Substantia nigra (tissue), 51 donors: ENCODE measurements at places on chromosomes 13 and 19.

DNA sequence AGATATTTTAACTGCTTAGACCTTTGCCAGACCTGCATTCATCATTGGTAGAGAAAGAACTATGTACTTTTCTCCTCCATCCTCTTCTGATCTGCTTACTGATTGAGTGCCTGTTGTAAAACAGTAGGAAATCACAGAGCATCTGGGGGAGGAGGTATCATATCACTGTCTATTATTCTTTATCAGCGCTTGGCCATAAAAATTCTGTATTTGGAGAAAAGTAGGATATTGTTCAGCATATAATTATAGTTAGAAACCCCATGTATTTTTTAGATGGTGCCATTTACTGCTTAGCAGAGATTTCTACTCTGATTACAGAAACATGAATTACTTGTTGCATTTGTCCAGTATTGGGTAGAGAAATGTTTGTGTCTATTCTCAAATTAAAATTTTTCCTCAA lies 62.4 kb downstream of the URI1 start:
- no peak for DNase-seq

DNA sequence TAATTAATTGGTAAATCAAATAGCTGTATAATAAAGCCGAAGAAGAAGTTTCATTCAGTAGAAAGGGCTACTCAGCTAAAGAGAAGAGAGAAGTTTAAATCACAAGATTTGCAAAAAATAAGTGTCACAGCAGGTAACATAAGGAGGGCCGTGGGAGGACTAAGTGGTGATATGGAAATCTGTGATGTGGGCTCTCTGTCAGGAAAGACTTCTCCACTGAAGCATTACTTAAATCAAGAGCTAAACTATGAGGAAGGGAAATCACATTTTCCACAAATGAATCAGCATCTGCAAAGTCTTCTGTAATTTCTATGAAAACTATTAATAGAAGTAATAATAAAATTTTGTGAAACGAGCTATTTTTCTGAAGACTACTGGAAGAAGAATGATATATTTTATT lies 153.8 kb downstream of the PCDH9 start:
- no peak for DNase-seq

- DNase-seq = no peak
These were observed 6.4 kb downstream of the AXL start for GRCh38 chr19:41225238-41226052.

DNA sequence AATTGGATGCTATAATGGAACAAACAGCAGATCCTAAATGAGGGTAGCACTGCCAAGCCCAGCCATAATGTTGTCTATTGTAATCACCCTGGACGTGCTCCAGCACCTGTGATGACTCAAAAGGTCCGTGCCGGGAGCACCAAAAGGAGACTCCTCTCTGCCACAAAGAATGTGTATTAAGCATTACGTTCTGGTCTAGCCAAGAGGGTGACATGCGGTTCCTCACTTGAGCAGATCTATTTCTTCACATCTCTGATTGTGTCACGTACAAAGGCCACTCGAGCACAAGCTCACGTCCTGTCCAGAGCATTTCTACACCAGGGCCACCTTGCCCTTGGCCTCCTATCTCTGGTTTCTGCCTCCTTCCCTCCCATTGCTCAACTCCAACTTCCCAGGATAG lies 219.9 kb upstream of the IRS2 start:
- DNase-seq = no peak

GRCh38 chr19:5395556-5395955 lies 54.9 kb upstream of the PTPRS start:
- DNase-seq = no peak

DNA sequence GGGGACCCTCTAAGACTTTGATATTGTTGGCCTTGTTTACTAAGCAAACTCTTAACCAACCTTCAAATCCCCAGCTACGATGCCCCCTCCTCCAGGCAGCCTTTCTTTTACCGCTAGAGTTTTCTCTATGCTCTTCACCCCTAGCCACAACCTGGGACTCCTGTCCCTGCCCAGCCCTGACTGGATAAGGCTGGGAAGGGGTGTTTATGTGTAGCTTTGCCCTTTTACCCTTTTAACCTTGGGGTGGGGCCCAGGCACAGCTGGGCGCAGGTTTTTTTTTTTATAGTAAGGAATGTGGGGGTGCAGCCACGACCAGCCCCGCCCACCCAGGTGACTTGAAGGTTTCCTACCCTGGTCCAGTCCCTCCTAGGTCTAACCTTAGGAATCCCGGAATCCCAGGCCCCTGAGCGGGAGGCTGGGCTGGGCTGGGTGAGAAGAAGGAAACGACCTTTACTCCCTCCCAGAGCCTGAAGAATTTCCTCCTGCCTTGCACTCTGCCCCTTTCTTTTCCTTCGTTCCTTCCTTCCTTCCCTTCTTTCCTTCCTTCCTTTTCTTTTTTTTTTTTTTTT lies 12.2 kb downstream of the TJP3 start:
- no peak for DNase-seq

GRCh38 chr13:95033890-95034289 lies 267.4 kb downstream of the ABCC4 start:
- DNase-seq = no peak

DNA sequence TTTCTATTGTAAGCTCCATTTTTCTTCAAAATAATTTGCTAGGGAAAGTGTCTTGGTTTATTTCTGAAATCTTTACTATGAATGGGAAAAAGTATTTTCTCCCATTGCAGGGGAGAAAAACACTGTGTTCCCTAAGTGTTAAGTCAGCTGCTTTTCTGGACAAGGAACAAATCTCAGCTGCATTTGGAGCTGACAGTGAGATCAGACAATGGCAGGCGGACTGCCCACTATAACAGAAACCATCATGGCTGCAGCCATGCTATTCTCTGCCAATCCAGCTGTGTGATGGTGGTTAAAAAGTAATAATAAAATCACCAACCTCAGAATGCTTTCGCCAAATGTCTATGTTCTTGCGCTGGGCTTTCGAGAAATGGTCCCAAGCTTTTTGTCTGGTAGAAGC lies 302.7 kb downstream of the DNAJC15 start:
- no peak for DNase-seq

DNA sequence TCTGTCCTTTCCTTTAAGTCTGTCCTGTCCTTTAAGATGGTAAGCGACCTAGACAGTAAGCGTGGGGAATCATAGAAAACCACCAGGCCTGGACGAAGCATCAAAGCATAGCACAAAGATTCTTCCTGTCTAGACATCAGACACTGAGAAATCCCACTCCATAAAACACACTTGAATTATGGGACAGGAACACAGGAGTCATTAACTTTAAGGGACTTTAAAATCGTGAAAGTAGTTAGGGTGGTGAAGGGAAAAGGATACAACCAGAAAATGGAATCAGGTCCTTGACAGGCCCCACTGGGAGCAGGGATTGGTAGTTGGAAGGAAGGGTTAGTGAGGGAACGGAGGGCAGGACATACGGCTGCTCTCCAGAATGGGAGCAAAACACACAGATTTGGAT lies 31.6 kb upstream of the C1QTNF9 start:
- no peak for DNase-seq

GRCh38 chr13:28092431-28092830 lies 7.9 kb downstream of the FLT3 start:
- DNase-seq = no peak

DNA sequence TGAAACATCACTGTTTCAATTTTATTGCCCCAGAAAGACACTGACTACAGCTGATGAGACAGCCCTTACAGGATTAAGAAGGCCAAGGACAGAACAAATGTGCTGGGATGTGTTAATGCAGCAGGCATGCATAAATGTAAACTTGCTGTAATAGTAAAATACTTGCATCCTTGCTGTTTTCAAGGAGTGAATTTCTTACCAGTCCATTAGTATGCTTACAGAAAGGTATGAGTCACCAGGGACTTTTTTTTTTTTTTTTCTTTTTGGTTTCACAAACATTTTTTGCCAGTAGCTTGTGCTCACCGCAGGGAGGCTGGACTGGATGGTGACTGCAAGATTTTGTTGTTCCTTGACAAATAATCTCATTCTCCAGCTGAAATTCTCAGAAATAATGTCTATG lies 55.1 kb downstream of the GPR180 start:
- DNase-seq = no peak

DNA sequence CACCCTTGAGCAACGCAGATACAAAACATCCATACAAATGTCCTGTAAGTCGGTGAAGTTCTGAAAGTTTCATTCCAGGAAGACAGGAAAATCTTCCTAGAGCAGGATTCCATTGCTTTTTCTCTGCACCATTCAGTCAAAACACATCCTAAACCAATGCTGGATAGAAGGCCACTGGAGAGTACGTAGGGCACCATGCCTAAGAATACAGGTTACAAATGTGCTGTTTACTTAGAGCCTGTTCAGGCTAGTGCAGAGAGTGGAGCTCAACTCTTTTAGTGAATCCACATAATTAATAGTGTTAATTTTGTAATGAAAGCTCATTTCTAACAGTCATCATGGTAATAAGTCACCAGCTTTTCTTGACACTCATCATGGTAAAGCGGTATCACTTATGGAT lies 187.6 kb downstream of the NHLRC3 start:
- no peak for DNase-seq

GRCh38 chr13:77902319-77902963 lies 16.2 kb downstream of the EDNRB start:
- no peak for DNase-seq

- DNase-seq = no peak
These were observed 229.1 kb downstream of the TSHZ3 start for GRCh38 chr19:31119951-31120690.

DNA sequence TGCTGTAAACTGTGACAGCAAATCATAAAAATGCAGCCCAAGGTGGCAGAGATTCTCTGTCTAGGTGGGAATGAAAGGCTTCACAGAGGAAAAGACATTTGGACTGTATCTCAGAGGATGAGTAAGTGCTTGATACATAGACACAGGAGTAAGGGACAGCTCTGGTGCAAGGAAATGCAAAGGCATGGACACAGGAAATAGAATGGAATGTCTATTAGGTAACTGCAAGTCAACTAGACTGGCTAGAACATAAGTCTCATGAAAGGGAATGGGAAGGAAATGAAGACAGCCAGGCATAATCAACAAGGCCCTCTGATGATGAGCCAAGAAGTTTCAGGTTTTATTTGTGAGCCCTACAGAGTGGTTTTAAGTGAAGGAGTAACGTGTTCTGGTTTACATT lies 321.7 kb downstream of the SUCLA2 start:
- DNase-seq = no peak

DNA sequence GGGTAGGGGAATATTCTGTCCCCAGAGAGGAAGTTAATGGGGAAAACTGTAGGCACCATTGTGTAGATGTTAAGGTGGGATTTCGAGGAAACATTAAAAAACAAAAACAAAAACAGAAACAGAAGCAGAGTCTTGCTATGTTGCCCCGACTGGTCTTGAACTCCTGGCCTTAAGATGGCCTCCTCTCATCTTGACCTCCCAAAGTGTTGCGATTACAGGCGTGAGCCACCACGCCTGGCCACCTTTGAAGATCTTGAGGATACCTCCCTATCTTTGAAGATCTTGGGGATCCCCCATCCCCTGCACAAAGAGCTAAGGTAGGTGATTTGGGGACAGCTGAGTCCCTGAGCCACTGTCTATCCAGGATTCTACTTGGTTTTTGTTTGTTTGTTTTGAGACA lies 553 bp upstream of the ICAM3 start:
- no peak for DNase-seq

DNA sequence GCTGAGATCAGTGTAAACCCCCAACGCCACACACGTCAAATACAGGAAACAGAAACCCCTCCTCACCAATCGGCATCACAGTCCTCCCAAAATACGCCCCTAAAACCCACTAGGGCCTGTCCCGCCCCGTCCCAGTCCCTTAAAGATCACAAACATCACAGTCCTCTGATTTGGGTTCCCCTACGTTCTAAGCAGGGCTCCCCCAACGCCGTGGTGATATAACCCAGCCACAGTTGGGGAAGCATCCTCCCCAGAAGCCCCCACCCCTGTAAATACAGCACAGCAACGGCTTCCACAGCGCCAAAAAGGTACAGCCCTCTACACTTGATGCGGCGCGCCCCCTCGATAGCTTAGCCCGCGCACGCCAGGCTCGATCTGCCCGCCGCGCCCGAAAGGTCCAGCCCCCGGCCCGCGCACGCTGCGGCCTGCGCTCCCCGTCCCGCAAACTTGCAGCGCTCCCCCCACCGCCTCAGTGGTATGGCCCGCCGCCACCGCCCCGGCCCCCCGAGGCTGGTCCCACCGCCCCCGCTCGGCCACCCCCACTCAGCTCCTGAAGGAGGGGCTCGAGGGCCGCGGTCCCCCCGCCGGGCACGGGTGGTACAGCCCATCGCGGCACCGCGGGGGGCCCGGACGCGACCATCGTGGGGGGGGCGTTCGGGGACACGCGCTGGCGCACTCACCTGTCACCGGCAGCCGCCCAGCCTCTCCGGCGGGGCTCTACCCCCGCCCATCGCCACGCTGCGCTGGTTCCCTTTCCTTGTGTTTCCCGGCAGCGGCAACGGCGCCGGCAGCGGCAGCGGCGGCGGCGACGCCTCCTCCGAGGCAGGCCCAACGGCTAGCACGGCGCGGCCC lies at the start of gene AKT2:
Gene AKT2, minus strand, starts transcription at position 845 of the 852 bp plus-strand sequence. CDS start 20,078 bp downstream, outside the sequence.
- DNase-seq = peak; percentile 76
